ENCODE measurements at places on chromosomes 16 and 17.

DNA sequence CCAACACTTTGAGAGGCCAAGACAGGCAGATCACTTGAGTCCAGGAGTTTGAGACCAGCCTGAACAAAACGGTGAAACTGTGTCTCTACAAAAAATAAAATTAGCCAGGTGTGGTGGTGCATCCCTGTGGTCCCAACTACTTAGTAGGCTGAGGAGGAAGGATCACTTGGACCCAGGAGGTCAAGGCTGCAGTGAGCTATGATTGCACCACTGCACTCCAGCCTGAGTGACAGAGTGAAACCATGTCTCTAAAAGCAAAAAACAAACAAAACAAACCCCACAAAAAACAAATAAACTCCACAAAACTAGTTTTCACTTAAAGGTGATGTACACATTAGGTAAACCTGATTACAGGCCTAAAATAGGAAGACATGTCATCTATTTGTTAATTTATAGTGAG lies 40.3 kb downstream of the MARVELD3 start:
- no peak for DNase-seq

GRCh38 chr17:79836972-79837887 lies 2.0 kb downstream of the CBX4 start:
- no peak for DNase-seq

DNA sequence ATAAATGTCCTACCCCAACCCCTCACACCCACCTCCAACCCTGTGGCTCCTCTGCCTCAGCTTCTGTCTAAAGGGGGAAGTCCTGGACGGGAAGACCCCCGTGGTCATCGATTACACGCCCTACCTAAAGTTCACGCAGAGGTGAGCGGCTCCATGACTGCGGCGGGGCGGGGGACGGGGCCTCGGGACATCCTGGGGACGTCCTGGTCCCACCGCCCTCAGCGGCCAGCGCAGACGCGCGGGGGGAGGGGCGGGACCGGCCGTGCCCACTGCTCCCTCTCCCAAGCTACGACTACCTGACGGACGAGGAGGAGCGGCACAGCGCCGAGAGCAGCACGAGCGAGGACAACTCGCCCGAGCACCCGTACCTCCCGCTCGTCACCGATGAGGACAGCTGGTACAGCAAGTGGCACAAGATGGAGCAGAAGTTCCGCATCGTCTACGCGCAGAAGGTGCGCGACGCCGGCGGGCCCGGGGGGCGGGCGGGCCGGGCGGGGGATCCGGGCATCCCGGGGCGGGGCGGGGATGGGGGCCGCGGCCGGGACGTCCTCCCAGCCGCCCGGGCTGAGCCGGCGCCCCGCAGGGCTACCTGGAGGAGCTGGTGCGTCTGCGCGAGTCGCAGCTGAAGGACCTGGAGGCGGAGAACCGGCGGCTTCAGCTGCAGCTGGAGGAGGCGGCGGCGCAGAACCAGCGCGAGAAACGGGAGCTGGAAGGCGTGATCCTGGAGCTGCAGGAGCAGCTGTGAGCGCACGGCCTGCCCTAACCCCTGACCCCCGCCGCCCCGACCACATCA lies 6.7 kb downstream of the RUNDC3A start:
- no peak for DNase-seq

- DNase-seq, result no peak
Measured at GRCh38 chr17:52237151-52237550, 78.6 kb upstream of the CA10 start.

GRCh38 chr17:81382851-81383250 lies 12.4 kb upstream of the BAHCC1 start:
- DNase-seq, result no peak

DNA sequence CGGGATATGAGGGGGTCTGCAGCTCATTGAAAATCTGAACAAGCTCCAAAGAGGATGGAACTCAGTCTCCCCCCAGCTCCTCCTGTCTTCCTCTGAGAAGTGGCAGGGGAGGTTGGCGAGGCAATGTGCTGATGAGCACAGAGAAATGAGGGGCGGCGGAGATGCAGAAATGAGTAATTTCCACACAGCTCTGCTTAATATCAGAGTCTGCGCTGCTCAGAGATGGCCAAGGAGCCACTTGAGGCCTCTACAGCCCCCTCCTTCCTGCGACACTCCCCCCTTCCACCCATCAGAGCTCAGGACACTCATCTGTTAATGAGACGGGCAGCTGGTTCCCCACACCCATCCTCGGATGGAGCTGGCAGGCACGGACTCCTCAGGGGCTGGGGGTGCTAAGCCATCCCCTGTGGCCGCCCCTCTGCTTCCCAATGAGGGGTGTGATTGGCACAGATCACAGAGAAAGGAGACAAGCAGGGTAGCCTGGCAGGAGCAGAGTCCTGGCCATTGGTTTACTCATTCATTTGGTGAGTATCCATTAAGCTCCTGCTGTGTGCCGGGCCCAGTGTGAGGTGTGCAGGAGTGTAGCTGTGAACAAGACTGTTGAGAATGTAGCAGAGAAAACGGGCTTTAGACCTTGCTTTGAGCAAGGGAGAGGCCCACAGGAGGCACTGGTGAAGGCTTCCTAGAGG lies 12.7 kb upstream of the CRHR1 start:
- no peak for DNase-seq

- no peak for DNase-seq
Measured at GRCh38 chr17:8839410-8839935, 28.0 kb downstream of the PIK3R6 start.

DNA sequence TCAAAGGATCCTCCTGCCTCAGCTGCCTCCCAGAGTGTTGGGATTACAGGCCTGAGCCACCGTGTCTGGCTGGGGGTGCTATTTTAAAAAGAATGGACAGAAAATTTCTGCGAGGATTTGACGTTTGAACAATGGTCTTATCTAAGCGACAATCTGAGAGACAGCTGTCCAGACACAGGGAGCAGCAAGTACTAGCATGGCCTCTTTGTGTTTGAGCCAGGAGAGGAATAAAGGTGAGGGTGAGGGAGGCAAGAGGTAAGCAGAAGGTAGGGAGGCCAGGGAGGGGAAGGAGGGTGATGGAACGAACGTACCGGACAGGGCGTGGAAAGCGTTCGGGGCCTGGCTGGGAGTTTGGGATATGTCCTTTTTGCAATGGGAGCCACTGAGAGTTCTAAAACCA lies 59.2 kb downstream of the PITPNC1 start:
- DNase-seq, result no peak

GRCh38 chr16:56547120-56547948 lies 17.5 kb upstream of the MT4 start:
- no peak for DNase-seq

DNA sequence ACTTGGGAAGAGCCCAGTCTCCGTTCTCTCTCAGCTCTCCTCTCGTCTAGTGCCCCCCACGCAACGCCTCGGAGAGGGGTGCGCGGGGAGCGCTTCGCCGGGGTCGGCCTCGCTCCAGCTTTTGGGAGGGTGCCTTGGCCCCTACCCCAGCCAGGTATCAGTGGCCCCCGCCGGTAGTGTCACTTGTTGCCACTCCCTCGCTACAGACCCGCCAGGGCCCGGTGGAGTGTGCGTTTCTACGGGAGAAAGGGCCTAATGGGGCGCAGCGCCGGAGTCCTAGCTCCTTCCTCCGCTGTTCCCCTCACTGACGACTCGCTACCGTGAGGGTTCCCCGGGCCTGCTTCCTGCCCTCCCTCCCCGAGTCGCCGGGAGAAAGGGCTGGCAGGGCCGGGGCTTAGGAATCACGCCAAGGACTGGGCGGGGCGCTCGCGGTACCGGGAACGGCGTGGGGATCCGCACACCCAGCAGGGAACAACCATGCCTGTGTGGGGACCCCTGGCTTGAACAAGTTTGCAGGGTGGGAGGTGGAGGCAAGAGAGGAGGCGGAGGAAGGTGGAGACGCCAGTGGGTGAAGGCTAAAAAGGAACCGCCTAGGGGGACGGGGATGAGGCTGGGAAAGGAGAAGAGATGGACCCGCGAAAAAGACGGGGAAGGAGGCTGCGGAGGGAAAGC lies 997 bp upstream of the CDH11 start:
- no peak for DNase-seq
